ENCODE measurements at places on chromosomes 13 and 19.
A peak's percentile ranks its signal among the peaks of the same experiment; 100 is the strongest.

- DNase-seq: no peak
These were observed 80.4 kb upstream of the TEX29 start for GRCh38 chr13:111239764-111240670.

GRCh38 chr13:45807520-45808099, 43.9 kb downstream of the SIAH3 start:
- peak; percentile 56 for DNase-seq

- no peak for DNase-seq
These were observed at the start of gene YJEFN3 for GRCh38 chr19:19528721-19529490. YJEFN3 (plus strand) TSS chr19:19528911; CDS start chr19:19528933, 22 bp downstream.

DNA sequence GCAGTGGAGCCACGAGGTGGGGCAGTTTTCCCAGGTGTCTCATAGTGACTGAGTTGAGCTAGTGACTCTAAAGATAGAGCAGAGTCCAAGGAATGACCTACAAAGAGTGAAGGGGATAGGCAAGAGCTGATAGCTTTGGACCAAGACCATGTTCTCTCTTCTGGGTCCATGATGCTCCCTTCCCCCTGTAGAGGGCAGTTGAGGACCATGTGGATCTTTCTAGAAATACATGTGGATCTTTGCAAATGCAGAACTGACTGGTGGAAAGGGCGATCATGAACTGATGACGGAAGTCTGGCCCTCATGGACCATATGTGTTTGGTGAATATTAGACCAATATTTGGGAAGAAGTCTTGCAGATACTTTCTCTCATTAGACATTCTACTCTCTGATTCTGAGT, 6.9 kb downstream of the PSG1 start:
- no peak for DNase-seq

- DNase-seq: no peak
These were observed 1060.4 kb downstream of the EFNB2 start for GRCh38 chr13:105474983-105475610.

DNA sequence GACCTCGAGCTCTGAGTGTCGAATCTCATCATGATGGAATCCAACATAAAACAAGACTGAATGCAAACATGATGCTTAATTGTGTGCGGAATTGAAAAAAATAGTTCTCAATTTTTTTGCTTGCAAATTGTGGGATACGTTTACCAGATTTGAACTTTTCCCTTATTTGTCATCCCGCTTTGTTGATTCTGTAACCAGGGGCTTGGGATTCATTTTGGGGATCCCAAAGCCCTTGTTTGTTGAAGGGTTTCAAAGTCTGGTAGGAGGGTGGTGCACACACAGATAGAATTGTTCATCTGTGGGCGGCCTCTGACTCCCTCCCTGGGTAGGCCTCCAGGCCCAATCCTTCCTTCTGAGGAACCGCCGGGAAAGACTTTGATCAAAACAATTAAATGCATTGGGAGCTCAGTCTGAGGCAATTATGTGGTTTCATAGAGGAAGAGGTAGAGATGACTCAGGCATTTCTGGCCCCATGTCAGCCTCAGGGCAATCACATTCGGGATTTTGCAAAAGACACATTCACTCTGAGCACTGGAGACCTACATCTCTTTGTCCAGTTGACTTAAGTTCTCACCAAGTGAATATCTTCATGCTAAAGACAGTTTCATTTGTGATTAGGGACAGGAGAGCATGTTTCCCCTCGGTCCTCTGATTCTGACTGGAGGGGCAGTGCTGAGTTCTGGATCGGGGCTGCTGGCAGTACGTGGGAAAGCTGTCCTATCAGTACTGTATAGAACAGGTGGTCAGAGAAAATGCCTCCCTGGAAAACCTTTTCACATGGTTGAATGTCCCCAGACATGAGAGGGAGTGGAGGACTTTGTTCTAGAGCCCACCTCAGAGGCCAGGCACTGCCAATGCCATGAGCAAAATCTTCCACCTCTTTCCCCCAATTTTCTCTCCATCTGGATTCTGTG, 27.8 kb upstream of the IGFL4 start:
- DNase-seq: peak; percentile 94

- peak; percentile 59 for DNase-seq
These were observed 176.5 kb downstream of the NUFIP1 start for GRCh38 chr13:44812818-44813217.

DNA sequence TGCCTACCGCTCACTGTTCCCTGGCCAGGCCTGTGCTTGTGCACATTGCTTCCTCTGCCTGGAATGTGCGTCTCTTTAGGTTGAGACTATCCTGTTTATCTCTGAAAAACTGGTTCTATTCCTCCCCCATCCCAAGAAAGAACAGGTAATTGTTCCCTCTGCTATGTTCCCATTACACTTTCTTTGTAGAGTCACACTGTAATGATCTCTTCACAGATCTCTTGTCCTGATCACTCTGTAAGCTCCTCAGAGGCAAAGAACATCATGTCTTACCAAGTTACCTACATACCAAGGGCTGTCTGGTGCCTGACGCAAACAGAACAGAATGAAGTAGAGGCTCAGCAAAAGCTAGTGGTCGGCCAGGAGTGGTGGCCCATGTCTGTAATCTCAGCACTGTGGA, 40.3 kb downstream of the SPRYD7 start:
- no peak for DNase-seq

DNA sequence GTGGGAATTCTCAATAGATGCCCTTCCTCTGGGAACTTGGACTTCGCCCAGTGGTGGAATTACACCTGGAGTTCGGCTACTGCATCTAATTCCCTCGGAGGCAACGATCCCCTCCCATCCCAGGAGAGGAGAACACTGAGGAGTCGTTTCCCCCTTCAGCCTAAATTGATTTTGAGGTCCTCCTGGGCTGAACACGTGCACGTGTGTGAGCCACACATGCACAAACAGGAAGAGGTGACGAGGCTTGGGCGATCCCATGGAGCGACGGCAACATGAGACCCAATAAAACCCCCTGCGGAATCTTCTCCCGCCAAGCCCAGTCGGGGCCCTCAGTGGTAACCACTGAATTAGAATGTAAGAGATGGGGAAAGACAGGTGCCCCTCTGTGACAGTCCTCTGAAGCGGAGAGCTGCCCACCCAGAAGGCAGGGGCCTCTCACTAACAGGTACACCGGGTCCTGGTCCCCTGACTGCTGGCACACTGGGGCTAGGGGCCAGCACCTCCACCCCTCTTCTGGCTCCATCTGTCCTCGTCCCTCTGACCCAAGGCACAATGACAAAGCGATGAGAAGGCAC, 4.5 kb downstream of the MLLT1 start:
- no peak for DNase-seq

DNA sequence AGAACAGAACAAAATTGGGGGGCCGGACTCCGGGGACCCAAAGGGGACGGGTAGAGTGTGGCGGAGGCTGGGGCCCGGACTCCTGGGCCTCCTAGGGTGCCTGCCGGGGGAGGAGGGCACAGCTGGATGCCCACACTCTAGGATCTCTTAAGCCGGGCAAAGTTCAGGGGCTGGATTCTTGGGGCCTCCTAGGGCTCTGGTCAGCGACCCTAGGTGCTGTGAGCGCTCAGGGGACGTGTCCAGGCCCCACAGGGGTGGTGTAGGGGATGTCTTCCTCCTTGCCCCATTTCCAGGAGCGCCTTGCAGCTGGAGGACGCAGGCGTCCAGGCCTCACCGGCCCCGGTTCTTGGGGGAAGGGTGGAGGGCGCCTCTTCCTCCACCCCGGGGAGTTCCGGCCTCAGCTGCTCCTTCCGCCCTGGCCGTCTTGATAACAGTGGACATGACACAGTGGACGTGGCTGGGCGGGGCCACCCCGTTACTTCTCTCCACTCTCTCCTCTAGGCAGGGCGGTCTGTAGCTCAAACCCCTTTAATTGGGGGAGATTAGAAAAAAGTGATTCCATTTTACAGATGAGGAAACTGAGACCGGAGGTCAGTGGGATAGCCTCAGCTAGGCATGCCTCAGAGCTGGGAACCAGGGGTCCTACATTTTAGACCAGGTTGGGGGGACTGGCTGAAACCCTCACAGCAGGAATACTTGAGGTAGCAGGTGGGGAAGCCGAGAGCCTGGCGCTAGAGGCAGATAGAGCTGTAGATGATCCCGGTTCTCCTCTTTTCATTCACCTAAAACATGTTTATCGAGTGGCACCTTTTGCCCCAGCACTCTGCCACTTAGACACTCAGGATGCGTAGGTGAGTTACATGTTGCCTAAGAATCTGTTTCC, 705 bp downstream of the STXBP2 start:
- DNase-seq: peak; percentile 17

DNA sequence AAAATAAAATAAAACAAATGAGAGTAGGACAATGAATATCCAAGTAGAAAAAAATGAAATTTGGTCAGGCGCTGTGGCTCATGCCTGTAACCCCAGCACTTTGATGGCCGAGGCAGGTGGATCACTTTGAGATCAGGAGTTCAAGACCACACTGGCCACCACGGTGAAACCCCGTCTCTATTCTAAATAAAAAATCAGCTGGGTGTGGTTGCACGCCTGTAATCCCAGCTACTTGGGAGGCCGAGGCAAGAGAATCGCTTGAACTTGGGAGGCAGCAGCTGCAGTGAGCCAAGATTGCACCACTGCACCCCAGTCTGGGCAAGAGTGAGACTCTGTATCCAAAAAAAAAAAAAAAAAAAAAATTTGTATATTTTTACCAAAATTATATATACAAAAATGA, 18.2 kb upstream of the ZMYM5 start:
- no peak for DNase-seq

- no peak for DNase-seq
These were observed 43.3 kb downstream of the SKA3 start for GRCh38 chr13:21133077-21133476.
